ENCODE measurements at places on chromosomes 16 and 17.

GRCh38 chr16:88570691-88571092, 489 bp downstream of the ZC3H18 start:
- H3K36me3 ChIP-seq: peaks cover 2% of the 10 kb centered on the region
- peak overlapping the region; percentile 92 for H3K27ac ChIP-seq
- H3K4me3 ChIP-seq: peak overlapping the region; percentile 80

DNA sequence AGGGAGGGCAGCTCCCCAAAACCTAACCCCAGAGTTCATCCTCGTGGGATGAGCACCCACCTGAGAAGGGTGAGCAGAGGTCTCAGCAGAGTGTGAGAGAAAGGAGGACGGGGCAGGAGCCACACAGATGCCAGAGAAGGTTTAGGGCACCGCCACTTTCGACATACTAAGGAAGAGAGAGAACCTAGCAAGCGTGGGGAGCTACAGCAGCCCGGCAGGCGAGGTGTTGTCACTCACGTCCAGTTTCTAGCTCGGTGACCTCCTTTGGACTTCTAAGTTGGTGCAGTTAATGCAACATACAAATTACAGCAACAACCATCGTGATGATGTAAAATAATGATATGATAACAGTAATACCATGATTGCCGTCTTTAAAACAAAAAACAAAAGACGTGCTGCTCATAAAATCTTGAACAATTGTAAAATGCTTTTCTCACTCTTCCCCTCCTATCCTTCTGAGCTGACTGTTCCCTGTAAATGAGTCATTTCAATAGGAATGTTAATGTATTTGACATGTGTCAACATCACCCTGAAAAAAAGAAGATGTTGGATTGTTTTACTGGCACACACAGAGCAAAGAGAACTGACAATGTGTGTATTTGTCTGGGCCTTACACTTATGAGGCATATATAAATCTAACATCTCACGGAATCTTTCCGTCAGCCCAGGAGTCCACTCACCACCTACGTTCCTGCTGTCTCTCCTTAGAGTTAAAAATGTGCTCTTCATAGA, 158.2 kb upstream of the MAF start:
- H3K27me3 ChIP-seq: peaks cover 2% of the 10 kb centered on the region
- no peak for DNase-seq
- H3K4me3 ChIP-seq: no peak overlapping the region
- H3K27ac ChIP-seq: no peak overlapping the region
- H3K36me3 ChIP-seq: no peaks in the 10 kb centered on the region

DNA sequence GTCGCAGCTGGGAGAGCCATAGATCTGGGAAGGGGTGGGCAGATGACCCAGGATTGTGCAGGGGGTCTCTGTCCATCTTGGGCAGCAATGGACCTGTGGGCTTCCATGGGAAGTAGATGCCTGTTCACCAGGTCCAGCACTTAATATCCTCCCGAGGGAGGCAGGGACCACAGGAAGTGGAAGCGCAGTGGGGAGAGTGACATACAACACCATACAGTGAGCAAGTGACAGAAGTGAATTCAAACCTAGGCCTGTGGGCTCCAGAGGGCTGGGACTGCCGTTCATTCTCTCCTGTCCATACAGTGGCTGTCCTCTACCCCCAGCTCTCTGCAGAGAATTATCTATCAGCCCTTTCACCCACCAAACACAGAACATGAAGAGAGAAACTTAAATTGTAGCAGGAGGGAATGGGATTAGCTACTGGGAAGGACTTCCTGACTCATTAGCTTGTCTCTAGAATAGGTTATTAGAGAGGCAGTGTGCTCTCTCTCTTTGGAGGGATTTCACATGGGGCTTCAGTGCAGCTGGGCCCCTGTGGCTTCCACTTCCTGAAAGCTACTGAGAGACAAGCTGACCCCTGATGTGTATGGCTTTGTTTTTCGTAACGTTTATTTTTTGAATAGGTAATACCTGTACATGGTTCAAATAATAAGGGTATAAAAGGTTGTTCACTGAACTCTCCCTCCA, 13.1 kb upstream of the SEZ6 start:
- H3K27ac ChIP-seq: no peak overlapping the region
- no peak overlapping the region for H3K4me3 ChIP-seq
- peaks cover 11% of the 10 kb centered on the region for H3K4me1 ChIP-seq
- DNase-seq: no peak
- peaks cover 17% of the 10 kb centered on the region for H3K27me3 ChIP-seq

- H3K4me1 ChIP-seq: peaks cover 16% of the 10 kb centered on the region
- H3K27me3 ChIP-seq: peaks cover 31% of the 10 kb centered on the region
- no peak for DNase-seq
- no peaks in the 10 kb centered on the region for H3K36me3 ChIP-seq
These were observed 2.1 kb upstream of the MAF start for GRCh38 chr16:79602628-79603014.

DNA sequence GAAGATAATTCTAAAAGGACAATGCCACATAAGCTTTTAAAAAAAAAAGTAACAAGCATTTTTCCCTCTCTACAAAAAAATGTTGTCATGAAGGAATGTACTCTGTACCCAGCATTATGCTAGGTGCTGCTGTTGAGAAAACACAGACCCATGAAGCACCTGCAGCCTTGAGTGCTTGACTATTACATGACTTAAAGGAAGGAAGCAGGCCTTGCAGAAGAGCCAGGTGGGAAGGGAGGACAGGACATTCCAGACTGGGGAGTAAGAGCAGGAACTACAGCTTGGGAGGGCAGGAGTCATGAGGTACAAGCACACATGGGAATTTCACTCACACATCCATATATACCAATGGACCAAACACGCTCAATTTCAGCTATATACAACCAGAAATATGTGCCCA, 3.8 kb downstream of the MYO1D start:
- no peak for DNase-seq
- H3K27me3 ChIP-seq: no peaks in the 10 kb centered on the region
- H3K4me3 ChIP-seq: no peak overlapping the region

DNA sequence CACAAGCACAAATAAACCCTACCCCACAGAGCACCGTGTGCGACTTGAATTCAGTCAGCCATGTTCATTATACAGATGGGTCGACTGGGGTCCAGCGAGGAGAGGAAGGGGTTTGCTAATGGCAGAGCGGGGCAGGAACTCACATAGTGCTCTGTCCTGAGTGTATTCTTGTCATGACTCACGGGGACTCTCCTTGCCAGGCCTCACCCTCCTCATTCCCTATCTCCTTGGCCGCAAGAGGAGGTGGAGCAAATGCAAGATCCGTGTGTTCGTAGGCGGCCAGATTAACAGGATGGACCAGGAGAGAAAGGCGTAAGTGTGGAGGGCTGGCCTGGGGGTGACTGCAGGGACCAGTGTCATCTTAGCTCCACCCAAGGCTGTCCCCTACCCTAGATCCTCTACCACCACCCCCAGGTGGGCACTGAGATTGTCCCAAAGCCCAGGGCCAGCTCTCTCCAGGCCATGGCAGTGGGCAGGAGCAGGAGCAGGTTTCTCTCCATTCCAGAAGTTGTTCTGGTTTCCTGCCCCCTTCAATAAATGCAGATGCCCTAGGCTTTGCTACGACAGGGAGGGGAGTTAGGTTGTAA, 29.4 kb downstream of the SLC12A3 start:
- peaks cover 2% of the 10 kb centered on the region for H3K36me3 ChIP-seq
- H3K4me3 ChIP-seq: no peak overlapping the region
- H3K4me1 ChIP-seq: peaks cover 16% of the 10 kb centered on the region
- no peak overlapping the region for H3K27ac ChIP-seq
- no peaks in the 10 kb centered on the region for H3K27me3 ChIP-seq

All from memory B cell (primary cell).